Large intestine (tissue), 12 donors: ENCODE measurements at places on chromosomes 7 and 10. TPM values are rescaled to one million over a fixed set of nuclear protein-coding genes. Genes with fewer than 3 reads are reported as not detected.
A peak's percentile ranks its signal among the peaks of the same experiment; 100 is the strongest.

DNA sequence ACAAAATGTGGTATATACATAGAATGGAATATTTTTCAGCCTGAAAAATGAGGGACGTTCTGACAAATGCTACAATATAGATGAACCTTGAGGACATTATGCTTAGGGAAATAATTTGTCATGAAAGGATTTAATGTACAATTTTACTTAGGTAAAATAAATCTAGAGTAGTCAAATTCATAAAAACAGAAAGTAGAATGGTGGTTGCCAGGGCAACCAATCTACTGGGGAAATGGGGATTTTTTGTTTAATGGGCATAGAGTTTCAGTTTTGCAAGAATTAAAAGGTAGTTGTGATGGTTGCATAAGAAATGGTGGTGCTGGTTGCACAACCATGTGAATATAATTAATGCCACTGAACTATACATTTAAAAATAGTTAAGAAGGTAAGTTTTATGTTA lies 296.0 kb upstream of the SP4 start:
- DNase-seq: no peak

GRCh38 chr10:79007421-79008319 lies 61.1 kb upstream of the ZMIZ1 start:
- DNase-seq: no peak

DNA sequence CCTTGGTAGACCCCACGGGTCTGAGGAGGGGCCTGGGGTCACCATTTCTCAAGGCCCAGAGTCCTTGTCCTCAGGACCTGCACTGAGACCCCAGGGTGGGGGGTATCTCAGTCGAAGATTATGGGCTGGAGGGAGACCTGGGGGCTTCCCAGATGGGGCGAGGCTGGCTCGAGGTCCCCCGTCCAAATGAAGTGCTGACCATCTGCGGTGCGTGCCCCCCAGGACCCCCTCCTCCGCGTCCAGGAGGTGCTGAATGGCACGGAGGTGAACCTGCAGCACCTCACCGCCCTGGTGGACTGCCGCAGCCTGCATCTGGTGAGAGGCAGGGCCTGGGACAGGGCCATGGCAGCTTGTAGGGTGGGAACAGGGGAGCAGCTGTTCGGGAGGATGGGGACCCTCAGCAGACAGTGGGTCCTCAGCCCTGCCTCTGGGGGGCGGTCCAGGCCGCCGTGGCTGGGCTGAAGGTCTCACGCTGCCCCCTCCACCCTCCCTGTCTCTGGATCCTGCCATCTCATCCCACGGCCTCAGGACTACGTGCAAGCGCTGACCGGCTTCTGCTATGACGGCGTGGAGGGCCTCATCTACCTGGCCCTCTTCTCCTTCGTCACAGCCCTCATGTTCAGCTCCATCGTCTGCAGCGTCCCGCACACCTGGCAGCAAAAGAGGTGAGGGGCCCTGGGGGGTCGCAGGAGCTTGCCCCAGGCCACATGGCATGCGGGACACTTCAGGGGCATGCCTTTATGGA lies 24.3 kb downstream of the TTYH3 start:
- no peak for DNase-seq

The OR9A4 gene
- polyA plus RNA-seq: not detected

DNA sequence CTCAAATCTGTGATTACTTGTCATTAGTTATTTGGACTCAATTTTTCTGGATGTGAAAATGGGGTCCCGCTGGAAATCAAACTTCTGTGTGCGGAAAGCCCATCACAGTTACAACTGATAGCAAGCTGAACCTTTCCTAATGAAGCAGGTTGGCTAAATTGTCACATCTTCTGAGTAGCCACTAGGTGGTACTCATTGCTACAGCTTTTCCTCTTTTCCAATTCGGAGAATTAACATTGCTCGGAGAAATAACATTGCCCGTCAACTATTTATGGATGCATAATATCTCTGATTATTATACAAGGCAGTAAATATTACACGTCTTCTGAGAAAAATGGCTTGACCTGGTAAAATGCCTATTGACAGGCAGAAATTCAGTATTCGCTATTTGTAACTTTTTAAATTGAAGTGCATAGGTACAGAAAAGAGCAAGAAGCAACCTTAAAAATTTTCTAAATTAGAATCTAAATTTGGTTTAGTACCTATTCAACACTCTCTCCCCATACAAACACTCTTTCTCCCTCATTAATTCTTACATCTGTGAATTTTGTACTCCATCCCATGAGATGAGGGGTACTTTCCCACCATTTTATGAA lies 17.3 kb upstream of the BLOC1S2 start:
- DNase-seq: no peak

GRCh38 chr10:110723224-110723891 lies 79.2 kb downstream of the RBM20 start:
- DNase-seq: no peak

The CHST3 gene
- 4.7 TPM for polyA plus RNA-seq

The ESYT2 gene
- polyA plus RNA-seq: 40.2 TPM

The STEAP4 gene
- 0.30 TPM for polyA plus RNA-seq

DNA sequence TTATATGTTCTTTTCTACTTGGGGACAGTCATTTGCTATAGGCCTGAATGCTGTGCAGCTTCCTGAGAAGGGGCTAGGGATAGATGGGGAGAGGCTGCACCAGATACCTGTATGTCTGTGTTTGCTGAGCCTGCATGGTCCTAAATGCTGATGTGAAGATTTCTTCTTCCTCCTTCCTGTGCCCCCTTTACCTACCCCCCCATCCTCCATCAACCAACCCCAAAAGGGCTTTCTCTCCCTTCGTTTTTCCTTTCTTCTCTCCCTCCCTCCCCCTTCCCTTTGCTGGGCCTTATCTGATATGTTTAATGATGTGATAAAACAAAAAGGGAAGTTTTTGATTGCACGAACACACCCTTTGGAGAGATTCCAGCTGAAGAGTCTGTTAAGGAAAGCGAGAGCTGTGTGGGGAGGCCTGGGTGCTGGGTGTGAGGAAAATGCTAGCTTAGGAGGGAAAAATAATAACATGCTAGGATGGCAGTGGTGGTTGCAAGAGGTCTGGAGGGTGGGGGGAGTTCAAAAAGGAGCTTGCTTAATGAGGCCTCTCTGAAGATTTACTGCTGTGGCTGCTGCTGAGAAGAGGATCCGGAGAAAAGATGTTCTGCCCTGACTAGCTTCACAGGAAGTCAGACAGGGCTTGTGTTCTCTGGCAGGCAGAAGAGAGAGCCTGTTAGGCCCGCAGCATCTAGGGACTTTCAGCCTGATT lies 101.8 kb downstream of the SAMD9 start:
- DNase-seq: no peak

DNA sequence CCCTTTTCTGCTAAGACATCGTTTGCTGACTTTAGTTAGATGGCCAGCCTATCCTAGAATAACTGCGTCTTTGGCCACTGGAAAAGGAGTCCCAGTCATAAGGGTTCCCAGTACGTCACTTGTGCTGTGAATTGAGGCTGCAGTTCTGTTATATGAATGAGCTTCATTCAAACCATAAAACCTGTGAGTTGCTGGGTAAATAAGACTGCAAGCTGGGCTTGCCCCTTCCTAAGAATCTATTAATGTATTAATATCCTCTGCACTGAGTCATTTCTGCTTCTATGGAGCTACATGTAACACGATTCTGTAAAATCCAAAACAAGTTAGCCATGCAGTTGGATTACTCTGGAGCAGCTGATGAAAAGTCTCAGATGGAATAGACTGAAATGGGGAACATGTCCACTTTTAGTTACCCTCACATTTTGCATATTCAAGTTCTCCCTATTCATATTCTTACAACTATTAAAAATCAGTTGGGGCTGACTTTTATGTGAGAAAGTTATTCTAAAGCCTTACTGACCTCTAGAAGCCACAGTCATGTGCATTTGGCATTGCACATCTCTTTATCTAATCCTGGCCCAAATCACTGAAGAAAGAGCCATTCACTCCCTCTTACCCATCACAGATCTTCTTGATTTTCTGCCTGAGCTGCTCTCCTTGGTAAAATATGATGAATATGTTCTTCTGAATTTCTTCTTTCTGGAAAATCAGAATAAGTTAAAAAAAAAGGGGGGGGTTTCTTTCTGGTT lies 41.8 kb upstream of the TMEM213 start:
- no peak for DNase-seq

The HOXA2 gene
- polyA plus RNA-seq: 5.5 TPM

- DNase-seq: peak; percentile 63
These were observed 43.2 kb downstream of the CCNY start for GRCh38 chr10:35379226-35380137.

- no peak for DNase-seq
These were observed 45.2 kb upstream of the AKR1E2 start for GRCh38 chr10:4780782-4781181.

- DNase-seq: no peak
These were observed 114.0 kb downstream of the TCF7L2 start for GRCh38 chr10:113064039-113064438.

GRCh38 chr10:71323407-71323806 lies 4.3 kb downstream of the SLC29A3 start:
- DNase-seq: no peak

- DNase-seq: no peak
These were observed 113.9 kb upstream of the ANLN start for GRCh38 chr7:36275735-36276284.

- no peak for DNase-seq
These were observed 205.2 kb upstream of the GHITM start for GRCh38 chr10:83934062-83934461.

- no peak for DNase-seq
These were observed 18.4 kb downstream of the GIMAP5 start for GRCh38 chr7:150755473-150756099.

The OR2A12 gene
- 0.04 TPM for polyA plus RNA-seq

The C10orf143 gene
- polyA plus RNA-seq: 4.7 TPM

DNA sequence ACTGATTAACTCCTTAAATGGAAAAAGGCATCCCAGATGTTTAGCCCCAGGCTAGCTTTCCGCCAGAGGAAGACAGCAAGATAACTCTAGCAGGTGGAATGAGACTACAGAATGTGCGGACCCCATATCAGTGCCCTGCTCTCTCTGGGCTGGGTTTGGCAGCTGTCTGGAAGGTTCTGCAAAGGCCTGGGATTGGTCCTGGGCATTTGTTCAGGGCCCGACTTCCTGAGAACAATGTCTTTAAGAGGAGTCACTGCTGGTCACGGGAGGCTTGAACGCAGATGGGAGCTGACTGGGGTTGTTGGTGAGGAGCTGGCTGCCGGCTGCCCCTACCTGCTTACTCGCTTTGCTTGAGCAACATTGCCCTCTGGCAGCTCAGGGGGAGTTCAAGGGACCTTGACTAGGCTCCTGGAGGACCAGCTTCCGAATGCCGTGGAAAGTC lies 130.6 kb upstream of the BTBD16 start:
- no peak for DNase-seq
